ENCODE measurements at places on chromosomes 6 and 20.
A peak's percentile ranks its signal among the peaks of the same experiment; 100 is the strongest.

- DNase-seq = no peak
These were observed 78.3 kb downstream of the BTBD3 start for GRCh38 chr20:11995805-11996567.

GRCh38 chr6:84687431-84687830 lies 77.0 kb downstream of the TBX18 start:
- DNase-seq = no peak

- no peak for DNase-seq
These were observed 1649.0 kb downstream of the HACE1 start for GRCh38 chr6:103210686-103211085.

GRCh38 chr20:36102306-36102705 lies 52.2 kb upstream of the EPB41L1 start:
- DNase-seq = no peak

- no peak for DNase-seq
These were observed 58.7 kb downstream of the EDN1 start for GRCh38 chr6:12348530-12349511.

DNA sequence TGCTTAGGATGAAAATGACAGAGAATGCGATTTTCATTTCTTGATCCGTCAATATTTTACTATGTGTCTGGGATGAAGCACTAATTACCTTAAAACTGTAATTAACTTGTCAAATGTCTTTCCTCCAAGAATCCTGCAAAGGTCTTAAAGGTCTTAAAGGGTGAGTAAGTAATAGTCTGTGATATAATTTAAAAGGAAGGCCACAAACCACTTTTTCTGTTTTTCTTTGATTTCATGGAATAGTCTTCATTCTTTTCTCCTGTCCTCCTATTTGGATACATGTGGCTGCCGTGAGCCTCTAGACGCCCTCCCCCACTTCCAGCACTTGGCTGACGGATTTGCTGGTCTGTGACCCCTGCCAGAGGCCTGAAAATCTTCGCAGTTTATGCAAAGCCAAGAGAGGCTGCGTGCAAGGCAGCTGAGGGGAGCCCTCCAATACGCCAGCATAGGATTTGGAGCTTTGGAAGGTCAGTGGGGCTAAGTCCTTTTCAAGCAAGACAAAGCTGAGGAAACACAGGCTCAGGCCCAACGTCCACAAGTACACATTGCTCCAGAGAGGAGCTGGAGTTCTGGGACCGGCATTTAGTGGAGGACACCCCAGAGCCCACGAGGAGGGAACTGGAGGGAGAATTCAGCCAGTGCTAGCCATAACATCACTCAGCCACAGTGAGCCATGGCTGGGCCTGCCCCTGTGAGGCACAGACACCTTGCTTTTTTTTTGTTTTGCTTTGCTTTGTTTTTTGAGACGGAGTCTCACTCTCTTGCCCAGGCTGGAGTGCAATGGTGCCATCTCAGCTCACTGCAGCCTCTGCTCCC lies 382.6 kb downstream of the SMOC2 start:
- DNase-seq = no peak

- no peak for DNase-seq
These were observed 161.2 kb downstream of the EYA2 start for GRCh38 chr20:47055699-47056369.

GRCh38 chr6:169450097-169450496 lies 196.5 kb upstream of the THBS2 start:
- DNase-seq = no peak

DNA sequence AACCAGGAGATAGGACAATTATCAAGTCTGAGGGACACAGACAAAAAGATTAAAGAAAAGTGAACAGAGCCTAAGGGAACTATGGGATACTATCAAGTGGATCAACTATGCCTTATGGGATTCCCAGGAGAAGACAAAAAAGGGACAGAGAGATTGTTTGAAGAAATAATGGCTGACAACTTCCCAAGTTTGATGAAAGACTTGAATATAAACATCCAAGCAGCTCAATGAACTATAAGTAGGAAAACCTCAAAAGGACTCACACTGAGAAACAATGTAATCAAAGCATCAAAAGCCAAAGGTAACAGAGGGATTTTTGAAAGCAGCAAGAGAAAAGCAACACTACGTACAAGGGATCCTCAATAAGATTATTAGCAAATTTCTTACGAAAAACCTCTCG lies 11.0 kb downstream of the ZNF133 start:
- DNase-seq = no peak

DNA sequence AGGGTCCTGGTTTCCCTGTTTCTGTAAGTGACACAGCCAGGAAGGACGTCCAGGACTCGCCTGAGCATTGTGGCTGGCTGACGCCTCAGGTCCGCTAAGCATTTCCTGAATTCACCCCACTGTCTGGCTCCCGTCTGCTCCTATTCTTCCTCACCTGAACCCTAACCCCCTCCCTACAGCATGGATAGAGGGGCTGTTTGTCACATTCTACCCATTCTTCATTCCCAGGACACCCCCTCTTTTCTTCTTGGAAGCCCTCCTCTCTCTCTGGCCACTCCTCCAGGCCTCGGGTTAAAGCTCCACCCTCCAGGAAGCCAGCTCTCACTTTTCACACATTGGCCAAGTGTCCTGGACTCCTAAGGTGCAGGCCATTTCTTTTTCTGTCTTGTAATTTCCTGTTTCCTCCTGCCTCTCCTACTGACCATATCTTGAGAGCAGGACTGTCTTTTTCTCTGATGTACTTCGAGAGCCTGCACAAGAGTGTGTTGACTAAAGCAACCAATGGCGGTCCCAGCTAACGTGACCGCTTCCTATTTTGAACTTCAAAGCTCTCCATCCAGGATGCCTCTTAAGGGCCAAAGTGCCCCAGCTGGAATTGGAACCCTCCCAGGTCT lies 24.2 kb upstream of the MYMX start:
- no peak for DNase-seq

DNA sequence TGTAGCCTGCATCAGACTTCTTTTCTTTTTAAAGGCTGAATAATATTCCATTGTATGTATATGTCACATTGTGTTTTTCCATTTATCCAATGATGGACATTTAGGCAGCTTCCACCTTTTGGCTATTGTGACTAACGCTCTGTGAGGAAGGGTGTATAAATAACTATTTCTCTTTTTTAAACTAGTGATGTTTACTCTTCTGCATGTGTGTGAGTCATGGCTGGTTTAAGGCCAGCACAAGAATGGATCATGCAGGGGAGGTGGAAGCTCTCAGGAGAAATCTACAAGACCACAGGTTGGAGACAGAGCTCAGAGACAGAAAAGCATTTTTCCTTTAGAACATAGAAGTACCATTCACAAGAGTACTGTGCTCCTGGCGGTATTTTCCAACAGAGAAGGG lies 307.2 kb downstream of the SOX4 start:
- DNase-seq = no peak

- DNase-seq = no peak
These were observed 16.6 kb downstream of the SNRPC start for GRCh38 chr6:34773916-34774315.

DNA sequence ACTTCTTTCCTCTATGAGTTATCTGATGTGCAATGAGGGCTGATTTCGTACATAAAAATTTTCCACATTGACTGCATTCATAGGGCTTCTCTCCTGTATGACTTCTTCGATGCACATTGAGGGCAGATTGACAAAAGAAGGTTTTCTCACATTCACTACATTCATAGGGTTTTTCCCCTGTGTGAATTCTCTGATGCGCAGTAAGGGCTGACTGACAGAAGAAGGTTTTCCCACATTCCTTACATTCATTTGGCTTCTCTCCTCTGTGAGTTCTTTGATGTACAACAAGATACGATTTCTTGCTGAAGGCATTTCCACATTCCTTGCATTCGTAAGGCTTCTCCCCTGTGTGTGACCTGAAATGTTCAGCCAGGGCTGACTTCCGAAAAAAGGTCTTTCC lies 11.4 kb downstream of the ZNF334 start:
- DNase-seq = no peak

DNA sequence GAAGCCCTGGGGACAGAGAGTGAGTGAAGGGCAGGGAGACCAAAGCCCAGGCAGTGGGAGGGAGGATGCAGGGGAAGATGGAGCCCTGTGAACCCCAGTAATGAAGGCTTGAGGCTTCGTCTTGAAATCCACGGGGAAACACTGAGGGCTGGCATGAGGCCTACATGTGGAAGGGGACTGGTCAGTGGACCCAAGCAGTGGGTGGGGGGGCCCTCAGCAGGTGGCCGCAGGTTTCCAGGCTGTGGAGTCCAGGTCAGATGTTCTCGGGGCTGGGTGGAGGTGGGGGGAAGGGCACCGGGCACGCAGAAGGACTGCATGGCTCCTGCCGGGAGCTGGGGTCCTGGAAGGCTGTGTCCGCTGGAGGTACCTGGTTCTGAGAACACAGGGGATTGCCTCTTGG lies 2.7 kb upstream of the CD93 start:
- DNase-seq = no peak

DNA sequence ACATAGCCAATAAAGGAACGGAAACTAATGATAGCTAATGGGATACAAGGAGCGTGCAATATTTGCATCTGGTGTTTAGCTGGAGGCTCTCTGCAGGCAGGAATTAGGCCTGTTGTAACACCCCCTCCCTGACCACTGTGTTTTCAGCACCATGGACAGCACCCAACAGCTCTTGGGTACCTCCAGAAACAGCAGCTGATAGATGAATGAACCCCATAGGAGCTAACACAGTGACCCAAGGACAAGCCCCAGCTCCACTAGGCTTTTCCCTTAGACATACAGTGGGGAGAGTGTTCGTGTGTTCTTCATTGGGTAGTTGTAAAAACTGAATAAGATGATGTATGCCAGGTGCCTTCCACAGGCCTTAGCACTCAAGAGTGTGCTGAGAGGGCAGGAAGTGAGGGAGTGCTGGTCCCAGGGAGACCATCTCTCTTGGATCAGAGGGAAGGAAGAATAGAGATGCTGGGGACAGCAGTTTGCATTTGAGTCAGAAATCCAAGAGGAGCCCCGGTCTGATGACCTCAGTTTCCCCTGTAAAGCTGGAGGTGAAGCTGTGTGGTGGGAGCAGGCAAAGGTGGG lies 161.3 kb downstream of the PHACTR3 start:
- no peak for DNase-seq

GRCh38 chr20:18678549-18679419 lies 90.9 kb downstream of the DTD1 start:
- DNase-seq = peak; percentile 2

- DNase-seq = no peak
These were observed 608.2 kb downstream of the PRKN start for GRCh38 chr6:162119341-162119740.

- no peak for DNase-seq
These were observed 2.7 kb downstream of the SLC2A10 start for GRCh38 chr20:46712056-46712636.

DNA sequence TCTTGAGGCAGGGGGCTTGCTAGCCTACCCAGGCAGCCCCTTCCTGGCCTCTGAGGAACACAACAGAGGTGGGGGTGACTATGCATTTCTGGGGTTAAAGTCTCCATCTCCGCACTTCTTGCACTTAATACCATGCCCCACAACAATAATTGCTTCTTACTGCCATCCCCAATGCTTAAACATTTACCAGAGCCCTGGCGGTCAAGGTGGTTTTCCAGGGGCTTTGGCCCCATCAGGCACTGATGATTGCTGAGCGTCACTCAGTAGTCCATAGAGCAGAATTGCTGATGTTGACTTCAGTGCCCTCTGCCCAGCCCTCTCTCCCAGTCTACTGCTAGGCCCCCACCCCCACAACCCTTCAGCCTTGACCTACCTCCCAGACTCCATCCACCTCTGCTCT lies 32.5 kb upstream of the KCNK5 start:
- no peak for DNase-seq

GRCh38 chr6:75467966-75468365 lies 25.6 kb downstream of the FILIP1 start:
- DNase-seq = no peak

- no peak for DNase-seq
These were observed 259.3 kb downstream of the BMP7 start for GRCh38 chr20:57007171-57007540.

GRCh38 chr6:11208267-11208666 lies 24.2 kb downstream of the NEDD9 start:
- peak; percentile 67 for DNase-seq

GRCh38 chr20:54103762-54104600 lies 33.6 kb upstream of the BCAS1 start:
- DNase-seq = no peak

DNA sequence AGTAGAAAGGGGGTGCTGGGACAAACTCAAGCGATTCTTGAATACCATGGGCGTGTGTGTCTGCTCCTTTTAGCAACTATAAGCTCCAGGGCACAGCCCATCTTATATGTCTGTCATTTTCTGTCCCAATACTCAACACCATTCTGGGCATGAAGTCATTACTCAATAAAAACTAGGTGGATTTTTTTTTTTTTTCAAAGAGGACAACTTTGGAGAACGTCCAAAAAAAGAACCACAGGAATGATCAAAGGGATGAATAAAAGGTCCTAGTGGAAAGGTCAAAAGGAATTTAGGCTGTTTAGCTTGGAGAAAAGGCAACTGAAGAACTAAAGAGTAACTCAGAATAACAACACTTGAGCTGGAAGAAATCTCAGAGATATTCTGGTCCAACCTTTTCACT lies 24.4 kb downstream of the UQCC1 start:
- DNase-seq = no peak

GRCh38 chr6:98887650-98888049 lies 53.3 kb downstream of the POU3F2 start:
- DNase-seq = no peak

DNA sequence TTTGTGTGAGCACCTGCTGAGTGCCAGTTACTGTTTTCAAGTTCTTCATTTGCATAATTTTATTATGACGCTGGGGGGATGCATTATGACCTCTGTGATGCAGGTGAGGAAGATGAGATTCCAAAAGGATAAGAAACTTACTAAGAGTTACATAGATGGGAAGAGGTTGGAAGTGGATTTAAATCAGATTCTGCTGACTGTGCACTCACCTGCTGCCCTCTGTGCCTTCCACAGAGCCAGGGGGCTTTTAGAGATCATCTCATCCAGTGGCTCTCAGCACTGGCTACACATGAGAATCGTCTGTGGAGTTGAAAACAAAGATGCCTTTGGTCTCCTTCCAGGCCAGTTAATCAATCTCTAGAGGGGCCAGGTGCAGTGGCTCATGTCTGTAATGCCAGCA lies 47.9 kb downstream of the TIAM2 start:
- no peak for DNase-seq

DNA sequence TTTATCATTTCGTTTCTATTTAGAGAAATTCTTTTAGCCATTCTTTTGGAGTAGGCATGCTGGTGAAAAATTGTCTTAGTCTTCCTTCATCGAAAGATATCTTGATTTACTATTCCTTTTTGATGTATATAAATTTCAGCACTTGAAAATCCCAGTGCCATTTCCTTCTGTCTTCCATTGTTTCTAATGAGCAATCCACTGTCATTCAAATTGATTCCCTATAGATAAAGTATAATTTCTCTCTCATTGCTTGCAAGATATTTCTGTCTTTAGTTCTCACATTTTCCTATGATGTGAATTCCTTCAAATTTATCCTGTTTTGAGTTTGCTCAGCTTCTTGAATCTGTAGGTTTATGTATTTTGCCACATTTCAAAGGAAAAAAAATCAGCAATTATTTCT lies 251.1 kb upstream of the CHD6 start:
- no peak for DNase-seq

DNA sequence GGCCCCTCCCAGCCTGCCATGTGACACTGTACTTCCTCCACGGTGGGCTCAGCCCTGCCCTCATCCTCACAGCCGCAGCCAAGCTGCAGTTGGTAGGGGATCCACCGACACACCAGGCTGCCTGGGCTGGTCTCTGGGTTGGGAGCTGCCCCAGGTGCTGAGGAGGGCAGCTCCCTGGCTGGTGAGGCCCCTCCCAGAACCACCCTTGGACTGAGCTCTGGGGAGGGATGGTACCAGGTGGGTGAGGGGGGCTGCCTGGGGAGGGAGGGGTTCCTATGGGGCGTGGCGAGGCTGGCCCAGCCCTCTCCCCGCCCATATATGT lies 185 bp upstream of the TNFRSF6B start:
- DNase-seq = no peak

GRCh38 chr6:36769676-36770499 lies 69.4 kb downstream of the CPNE5 start:
- peak; percentile 85 for DNase-seq

Data from CD4-positive, CD25-positive, alpha-beta regulatory T cell (primary cell).